ENCODE measurements at places on chromosomes 7 and 10.
A peak's percentile ranks its signal among the peaks of the same experiment; 100 is the strongest.

DNA sequence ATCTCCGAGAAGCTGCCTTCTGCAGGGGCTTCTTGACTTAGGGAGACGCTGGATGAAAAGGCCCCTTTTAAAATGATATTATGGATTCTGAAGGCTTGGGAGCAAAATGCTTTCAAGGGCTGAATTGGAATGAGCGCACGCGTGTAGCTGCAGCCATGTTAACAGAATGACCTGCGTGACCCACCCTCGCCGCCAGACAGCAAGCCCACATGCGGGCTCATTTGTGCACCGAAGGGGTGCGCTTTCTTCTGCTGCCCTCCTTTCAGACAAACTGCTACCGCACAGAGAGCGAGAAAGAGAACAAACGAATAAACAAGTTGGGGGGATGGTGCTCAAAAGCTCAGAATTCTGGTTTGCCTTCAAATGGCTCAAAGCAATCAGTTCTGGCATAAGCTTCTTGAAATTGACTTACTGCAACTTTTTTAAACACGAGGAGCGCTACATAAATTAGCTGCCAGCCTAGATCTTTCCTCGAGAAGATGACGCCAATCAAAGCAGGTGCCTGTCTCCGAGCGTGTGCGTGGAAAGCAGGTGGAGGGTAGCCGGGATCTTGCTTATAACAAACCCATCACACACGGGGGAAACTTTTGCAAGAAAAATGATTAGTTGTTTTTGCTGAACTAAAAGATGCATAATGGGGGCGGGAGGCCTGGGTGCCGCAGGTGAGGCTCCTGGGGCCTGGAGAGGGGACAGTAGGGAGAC is 268.4 kb downstream of the MAD1L1 start:
- no peak for DNase-seq

DNA sequence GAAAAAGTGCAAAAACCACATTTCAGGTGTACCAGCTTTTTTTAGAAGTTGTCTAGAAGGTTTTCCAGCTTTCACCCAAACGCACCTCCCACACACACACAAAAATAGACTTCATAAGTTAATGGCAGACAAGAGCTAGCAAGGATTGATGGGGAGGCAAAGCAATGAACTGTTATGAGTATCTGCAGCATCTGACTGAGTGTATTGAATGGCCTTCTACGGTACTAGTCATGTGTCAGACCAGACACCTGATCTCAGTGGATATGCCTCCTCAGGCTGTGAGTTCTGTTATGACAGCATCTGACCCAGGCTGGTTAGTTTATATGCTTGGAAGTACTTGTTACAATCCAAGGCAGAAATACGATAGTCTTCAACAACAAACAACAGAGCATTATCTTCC is 406.1 kb upstream of the AUTS2 start:
- no peak for DNase-seq

DNA sequence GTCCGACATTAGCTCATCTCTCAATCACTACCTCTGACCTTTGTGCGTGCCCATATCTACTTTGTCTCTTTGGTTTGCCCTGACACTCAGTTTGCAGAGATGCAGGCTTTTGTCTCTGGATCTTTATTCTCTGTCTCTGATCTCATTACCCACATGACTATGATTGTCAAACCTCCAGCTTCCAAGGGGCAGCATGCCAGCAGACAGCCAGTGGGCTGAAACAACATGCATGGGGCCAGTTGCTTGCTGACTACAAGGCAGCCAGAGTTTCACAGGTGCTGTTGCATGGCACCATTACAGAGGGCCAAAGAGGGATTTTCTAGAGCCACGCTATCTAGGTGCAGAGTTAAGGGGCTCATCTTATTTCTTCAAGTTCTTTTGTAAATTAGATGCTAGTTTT is 146.2 kb downstream of the SPAG6 start:
- no peak for DNase-seq

DNA sequence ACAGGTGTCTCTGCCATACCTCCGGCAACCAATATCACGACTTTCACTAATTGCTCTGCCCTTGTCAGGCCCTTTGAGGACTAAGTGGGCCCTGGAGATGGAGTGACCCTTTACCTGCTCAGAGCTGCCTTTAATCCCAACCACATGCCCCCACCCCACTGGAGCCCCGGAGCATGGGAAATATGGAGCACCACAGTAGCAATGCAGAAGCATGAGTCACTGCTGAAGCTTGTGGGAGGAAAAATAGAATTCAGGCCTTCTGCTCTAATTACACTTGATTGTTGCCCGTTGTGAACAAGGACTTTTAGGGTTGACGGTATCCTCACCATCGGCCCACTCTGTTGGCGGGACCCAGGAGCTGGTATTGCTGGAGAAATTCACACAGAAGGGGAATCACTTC is 52.5 kb upstream of the FRMD4A start:
- no peak for DNase-seq

GRCh38 chr10:96124230-96125141 is 5.6 kb upstream of the ZNF518A start:
- no peak for DNase-seq

GRCh38 chr7:152989889-152990380 is 230.4 kb downstream of the ACTR3B start:
- no peak for DNase-seq

DNA sequence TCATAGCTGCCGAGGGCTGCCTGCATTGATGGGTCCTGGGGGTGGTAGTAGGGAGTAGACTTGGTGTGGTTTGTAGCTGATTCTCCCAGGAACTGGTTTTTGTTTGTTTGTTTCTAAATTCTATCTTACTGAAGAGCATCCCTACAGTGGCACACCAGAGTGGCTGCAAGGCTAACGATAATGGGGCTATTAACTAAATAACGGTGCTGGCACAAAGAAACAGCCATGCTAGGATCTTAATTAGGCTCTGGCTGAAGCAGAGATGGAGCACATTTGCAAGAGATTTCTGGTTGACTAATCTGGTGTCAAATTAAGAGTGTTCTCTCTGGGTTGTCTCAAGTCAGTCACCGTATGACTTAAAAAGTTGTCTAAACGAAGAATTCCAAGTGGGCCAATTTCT is 590.0 kb downstream of the NRG3 start:
- no peak for DNase-seq

DNA sequence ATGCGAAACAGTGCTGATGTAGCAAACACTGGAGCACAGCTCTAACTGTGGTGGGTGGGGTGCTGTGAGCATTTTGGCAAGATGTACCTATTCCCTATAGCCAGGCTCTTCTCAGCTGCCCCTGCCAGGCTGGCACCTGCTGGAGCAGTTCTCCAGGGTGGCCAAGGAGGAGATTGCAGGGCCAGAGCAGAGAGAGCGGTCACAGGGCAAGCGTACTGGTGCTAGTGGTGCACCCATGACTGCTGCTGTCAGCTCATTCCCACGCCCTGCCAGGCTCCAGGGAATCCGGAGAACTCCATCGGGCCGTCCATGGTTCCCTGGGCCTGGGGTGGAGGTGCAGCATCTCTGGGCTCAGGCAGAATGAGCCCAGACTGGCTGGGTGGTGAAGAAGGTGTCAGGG is 2.1 kb downstream of the COL13A1 start:
- DNase-seq: no peak

- DNase-seq: peak; percentile 86
Observed at GRCh38 chr10:32379318-32379949, 32.5 kb upstream of the EPC1 start.

GRCh38 chr7:53835301-53835700 is 706.9 kb upstream of the VSTM2A start:
- no peak for DNase-seq

- no peak for DNase-seq
Observed at GRCh38 chr10:63304146-63304545, 161.6 kb downstream of the JMJD1C start.

DNA sequence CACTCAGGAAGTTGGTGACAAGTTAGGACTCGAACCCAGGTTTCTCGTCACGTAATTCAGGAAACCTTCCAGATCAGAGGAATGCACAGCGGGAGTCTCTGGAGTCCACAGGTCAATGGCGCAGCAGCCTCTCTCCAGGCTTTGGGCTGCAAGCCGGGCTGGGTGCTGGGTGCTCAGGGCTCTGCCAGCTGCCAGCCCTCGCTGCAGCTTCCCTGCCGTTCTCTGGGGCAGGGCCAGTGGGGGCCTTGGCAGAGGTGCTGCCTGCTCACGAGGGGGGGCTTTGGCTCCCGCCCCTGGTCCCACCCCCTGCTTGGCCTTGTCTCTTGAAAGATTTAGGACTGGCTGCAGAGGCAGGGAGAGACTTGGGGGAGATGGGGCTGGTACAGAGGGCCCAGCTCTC is at the start of gene TACR2:
TSS of gene TACR2 (minus strand) at position 224 of the 400 bp plus-strand sequence. CDS start 595 bp downstream, outside the sequence.
- DNase-seq: no peak

- no peak for DNase-seq
Observed at GRCh38 chr10:132517951-132518521, 19.6 kb upstream of the INPP5A start.

DNA sequence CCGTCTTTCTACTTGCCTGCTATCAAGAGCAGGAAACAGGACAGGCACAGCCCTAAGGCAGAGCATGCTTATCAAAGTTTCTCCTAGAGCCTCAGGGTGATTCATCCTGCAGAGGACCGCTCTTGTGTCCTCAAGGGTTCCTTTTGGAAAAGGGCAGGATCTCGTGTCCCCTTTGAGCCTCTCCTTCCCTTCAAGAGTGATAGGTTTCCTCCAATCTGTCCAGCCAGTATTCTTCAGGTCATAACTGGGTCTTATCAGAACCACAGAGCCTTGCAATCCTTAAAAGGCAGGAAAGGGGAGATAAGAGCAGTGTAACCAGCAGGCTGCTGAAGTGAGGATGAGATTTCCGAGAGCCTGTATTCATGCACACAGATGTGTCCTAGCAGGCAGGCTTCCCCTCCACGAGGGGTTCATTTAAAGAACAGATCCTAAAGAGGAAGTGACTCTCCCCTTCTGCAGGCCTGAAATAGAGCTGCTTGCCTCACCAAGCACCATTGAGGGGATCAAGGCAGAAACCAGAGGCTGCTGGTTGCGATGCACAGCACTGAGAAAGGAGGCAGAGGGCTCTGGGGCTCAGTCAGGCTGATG is 90.5 kb upstream of the SVIL start:
- DNase-seq: peak; percentile 86

DNA sequence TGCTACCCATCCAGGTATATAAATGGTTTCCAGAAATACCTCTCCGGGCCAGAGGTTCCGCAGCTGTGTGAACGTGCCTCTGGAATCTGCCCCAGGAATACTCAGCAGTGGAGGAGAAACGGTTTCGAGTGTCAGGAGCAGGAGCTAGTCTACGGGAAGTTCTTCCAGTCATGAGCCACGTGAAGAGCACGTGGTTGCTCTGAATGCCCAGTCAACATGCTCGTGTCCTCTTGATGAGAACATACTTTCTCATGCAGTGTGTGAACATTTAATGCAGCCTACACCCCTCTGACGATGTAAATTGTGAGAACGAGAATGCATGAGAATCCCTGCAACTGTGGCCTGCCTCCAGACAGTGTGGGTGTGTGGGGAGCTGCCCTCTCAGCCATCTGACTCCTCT is 277.0 kb upstream of the SHH start:
- DNase-seq: no peak

DNA sequence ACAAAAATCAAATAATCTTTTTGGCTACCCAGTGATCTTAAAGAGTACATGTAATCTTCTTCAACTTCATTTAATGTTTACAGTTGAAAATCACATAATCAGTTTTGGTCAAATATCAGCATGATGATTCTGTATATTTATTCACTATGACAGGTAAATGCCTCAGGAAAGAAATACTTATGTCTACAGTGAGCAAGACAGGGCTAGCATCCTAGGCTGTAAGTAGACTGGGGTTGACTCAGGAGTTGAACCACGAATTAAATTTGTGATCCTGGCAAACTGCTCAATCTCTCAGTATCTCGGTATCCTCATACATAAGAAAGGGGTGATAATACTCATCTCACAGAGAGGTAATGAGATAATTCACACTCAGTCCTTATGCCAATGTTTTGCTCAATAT is 71.8 kb downstream of the SEMA3D start:
- DNase-seq: no peak

- DNase-seq: no peak
Observed at GRCh38 chr10:50908366-50908765, 22.9 kb upstream of the A1CF start.

DNA sequence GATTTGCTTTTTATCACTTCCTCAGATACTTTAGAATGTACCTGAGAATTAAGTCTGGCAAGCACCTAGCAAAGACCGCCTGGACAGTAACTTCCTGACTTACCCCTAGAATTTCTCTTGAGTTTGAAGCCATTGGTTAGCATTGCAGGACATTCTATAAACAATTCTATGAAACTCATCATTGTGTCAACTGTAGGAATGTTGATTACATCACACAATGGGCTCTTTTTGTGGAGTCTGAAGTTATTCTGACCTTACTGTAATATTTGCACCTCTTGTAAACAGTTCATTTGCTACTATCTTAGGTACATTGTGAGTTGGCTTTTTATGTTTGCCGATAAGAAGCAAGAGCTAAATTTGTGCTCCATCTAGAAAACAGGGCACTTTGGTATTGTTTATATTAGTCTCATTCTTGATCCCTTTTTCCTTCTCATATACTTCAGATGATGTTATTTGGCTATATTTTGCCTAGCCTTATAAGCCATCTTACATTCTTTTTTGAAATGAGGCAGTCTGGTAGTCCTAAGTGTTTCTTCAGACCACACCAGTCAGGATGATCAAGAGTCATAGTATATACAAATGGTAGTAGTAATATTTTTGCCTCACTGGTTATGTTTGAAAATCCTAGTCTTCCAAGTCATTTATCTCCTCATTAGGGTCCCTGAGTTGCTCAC is 52.4 kb downstream of the CASD1 start:
- no peak for DNase-seq

- DNase-seq: no peak
Observed at GRCh38 chr10:43000651-43001426, 76.0 kb upstream of the RET start.

DNA sequence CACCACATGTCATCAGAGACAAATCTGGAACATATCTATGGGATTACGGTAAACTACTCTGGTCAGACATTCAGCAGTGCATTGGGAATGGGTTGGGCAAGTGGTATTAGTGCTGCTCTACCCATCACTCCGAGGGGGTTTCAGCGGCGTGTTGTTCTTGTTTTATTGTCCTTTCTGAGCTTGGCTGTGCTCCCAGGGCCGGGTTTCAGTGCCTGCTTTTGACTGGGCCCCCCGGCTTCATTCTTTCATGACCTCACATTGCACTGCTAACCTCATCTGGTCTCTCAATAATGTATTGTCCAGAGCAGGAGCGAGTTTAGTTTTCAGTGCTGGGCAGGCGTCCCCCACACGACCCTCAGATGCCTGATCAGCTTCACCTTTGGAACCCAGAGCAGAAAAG is 364.6 kb downstream of the PAXIP1 start:
- DNase-seq: no peak

GRCh38 chr10:8405596-8405995 is 351.1 kb downstream of the GATA3 start:
- DNase-seq: no peak

DNA sequence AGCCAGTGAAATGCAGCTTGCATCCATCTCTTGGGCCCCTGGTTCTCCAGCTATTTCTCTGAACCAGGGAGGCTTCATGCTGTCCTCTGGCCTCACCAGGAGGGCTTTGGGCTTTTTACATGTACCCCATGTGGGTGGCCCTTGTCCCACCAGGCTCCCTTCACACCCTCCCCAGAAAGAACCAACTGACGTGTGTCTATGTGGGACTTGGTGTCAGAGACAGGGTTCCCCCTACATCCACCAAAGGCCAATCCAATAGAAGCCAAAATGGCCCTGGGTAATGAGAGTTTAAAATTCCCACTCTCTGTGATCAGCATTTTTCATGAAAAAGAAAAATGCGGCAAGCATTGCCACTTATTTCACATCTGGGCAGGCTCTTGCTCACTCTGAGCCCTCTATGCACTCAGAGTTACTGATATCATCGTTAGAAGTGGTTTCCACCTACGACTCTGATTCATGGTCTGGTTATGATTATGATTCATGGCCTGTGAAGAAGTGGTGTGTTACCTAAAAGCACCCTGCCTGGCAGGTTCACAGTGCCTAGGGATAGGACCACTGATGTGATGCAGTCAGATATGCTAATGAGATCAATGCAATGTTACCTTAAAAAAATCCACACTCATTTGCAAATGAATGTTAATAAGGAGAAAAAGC is 133.5 kb downstream of the BUB3 start:
- no peak for DNase-seq
